ENCODE measurements at places on chromosomes 5 and 9. TPM values are rescaled to one million over a fixed set of nuclear protein-coding genes. Genes with fewer than 3 reads are reported as not detected.
A peak's percentile ranks its signal among the peaks of the same experiment; 100 is the strongest.

GRCh38 chr9:133629221-133630110, 6.7 kb upstream of the DBH start:
- H3K4me1 ChIP-seq, result peaks cover 10% of the 10 kb centered on the region
- H3K4me3 ChIP-seq, result no peak overlapping the region
- no peak for DNase-seq
- no peaks in the 10 kb centered on the region for H3K27me3 ChIP-seq

ABLIM3 gene
- polyA plus RNA-seq, result 8.8 TPM

DNA sequence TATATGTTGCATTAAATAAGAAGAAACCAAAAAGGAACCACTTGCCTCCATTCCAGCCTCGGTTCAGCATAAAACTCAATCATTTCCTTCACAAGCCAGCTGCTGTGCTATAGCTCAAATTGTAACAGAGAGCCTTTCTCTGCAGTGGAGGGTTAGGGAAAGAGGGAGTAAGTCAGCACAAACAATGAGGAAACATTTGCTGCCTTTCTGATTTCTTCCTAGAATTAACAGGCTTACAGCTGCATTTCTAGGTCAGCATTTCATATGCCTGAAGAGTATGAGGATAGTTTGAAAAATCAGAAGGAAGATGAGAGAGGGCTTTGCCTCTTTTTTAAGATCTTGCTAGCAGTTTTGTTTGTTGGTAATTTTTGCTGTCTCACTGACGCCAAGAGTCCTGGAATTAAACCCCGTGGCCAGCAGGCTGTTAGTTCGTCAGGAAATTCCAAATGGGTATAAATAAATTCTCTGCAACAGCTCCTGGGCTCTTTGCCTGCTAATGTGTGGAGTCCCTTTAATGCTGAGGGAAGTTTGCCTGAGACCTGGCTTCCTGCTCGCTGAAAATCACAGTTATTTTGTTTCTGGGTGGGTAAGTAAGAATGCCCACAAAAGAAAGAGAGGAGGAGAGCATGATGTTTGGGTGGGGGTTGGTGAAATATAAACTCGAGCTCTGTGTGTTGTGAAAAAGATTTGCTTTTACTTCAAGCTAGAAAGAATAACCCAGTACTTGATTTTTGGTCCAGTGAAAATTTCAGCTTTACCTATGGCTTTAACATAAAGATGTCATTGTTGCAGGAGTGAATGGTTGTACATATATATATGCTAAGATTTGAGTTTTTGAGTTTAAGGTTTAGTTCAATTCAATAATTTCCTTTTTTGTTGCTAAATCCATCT, 148.1 kb upstream of the DMRT1 start:
- peaks cover 45% of the 10 kb centered on the region for H3K4me1 ChIP-seq
- peak; percentile 62 for DNase-seq
- no peaks in the 10 kb centered on the region for H3K36me3 ChIP-seq
- peak overlapping the region; percentile 95 for H3K27ac ChIP-seq
- no peak overlapping the region for H3K4me3 ChIP-seq
- no peaks in the 10 kb centered on the region for H3K27me3 ChIP-seq

SPATA31E1 gene
- polyA plus RNA-seq, result not detected

- no peak overlapping the region for H3K4me3 ChIP-seq
- H3K36me3 ChIP-seq, result no peaks in the 10 kb centered on the region
- H3K27ac ChIP-seq, result no peak overlapping the region
Measured at GRCh38 chr5:104223885-104224773, 661.5 kb upstream of the NUDT12 start.

DNA sequence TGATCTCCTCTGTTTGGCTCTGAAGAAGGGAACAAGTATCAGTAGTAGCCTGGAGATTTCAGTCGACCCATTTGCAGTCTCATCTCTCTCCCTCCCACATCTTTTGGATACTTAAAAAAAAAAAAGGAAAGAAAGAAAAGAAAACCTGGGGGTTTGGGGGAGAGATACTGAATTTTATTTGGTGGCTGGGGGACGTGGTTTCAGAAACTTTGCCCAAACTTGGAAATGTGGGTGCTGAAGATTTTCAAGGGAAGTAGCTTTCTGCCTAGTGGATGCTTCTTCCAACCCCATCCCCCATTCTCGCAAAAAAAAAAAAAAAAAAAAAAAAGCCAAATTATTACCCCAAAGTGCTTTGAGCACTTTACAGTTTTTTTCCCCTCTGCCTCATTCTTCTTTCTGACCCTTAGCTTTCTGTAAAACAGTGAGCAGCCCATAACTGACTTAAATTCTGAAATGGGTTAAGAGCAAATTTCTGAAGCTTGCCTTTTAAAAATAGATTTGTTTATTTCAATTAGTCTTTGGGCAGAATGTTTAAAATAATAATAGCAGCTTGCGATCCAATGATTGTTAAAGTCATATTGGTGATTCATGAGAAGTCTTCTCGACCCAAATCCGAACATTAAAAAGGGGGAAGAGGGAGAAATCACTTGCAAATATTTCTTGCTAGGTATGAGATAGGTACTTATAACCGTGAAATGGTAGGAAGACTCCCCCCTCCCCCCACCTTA, 894 bp downstream of the FST start:
- no peaks in the 10 kb centered on the region for H3K27me3 ChIP-seq
- H3K36me3 ChIP-seq, result no peaks in the 10 kb centered on the region
- no peak overlapping the region for H3K27ac ChIP-seq

DNA sequence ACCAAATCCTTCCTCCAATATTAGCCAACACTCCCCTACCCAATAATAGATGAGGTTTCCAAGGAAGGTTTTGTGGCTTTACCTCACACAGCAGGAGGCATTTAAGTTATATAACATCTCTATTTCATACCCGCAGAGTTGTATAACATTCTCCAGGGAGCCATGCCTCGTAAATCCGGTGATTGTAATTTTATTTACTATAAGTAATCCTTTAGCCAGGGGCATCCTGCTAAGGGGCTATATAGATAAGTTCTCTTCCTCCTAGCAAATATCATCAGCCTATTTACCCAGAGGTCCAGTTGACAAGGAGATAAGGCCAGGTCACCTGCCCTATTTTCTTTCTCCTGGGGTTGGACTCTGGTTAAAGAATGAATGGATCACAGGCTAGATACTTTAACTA, 2051.0 kb downstream of the EFNA5 start:
- no peak for DNase-seq
- H3K27ac ChIP-seq, result no peak overlapping the region
- H3K27me3 ChIP-seq, result no peaks in the 10 kb centered on the region
- no peaks in the 10 kb centered on the region for H3K36me3 ChIP-seq
- no peak overlapping the region for H3K4me3 ChIP-seq
- H3K4me1 ChIP-seq, result no peaks in the 10 kb centered on the region
